ENCODE measurements at places on chromosomes 7 and 10.

DNA sequence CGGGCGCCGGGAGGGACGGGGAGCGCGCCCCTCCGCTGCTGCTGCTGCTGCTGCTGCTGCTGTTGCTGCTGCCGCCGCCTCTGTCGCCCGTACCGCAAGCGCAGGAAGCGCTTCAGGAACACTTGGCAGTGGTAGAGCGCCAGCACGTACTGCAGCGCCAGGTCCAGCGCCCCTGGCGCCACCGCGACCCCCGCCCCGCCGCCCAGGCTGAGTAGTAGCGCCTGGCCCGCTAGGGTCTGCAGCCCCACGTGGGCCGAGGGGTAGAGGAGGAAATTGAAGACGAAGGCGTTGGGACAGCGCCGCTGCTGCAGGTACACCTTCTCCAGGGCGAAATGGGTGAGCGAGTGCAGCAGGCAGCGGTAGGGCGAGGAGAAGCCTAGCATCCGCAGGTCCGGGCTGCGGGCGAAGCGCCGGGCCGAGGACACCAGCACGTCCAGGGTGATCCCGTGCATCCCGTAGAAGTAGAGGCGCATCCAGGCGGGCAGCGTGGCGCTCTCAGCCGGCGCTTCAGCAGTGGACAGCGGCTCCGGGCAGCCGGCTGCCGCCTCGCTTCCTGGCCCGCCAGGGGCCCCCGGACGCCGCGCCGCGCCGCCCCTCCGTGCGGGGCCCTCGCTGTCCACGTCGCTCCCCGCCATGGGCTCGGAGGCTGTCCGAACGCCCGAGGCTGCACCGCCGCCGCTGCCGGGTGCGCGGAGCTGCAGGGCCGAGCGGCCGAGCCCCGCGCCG lies at the start of gene TMEM229A:
Gene TMEM229A, minus strand, starts transcription at position 699 of the 726 bp plus-strand sequence. Its CDS starts 64 bp downstream, at position 635.
- DNase-seq, result peak; percentile 46

DNA sequence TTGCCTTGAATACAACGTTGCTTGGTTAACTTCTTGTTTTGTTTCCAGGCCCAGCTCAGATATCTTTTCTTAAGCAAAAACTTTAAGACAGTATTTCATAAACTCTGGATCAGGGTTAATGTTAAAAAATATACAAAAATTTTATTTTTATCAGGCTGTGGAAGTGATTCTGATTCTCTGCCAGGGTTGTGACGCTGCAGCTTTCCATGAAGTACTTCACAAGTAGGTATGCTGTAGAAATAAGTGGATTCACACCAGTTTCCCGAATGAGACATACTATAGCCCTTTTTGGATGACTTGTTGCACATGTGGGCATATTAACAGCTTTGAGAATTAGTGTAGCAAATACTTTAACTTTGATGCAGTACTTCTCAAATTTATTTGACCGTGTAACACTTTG lies 70.1 kb downstream of the CDK14 start:
- no peak for DNase-seq

- no peak for DNase-seq
Measured at GRCh38 chr7:23471106-23471859, 992 bp upstream of the IGF2BP3 start.

GRCh38 chr10:127034790-127035189 lies 129.6 kb downstream of the DOCK1 start:
- no peak for DNase-seq

- no peak for DNase-seq
Measured at GRCh38 chr10:4136121-4136520, 351.1 kb upstream of the KLF6 start.

DNA sequence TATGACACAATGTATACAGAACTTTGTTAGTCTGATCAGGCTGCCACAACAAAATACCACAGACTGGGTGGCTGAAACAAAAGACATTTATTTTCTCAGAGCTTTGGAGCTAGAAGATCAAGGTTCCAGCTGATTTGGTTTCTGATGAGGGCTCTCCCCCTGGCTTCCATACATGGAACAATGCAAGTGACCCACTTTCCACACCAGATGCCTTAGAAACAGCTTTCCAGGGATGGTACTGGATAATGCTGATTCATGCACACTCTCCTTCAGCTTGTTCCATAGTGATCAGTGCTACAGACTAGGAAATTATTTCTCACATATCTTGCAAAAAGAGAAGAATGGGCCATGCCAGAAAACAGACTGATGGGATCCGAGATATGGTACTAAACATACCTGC lies 1274.9 kb upstream of the SORCS1 start:
- DNase-seq, result no peak

- DNase-seq, result no peak
Measured at GRCh38 chr10:47406548-47406869, 22.4 kb upstream of the ZNF488 start.

GRCh38 chr10:126893841-126894240 lies 11.4 kb upstream of the DOCK1 start:
- no peak for DNase-seq

- no peak for DNase-seq
Measured at GRCh38 chr10:97333601-97334369, 744 bp downstream of the FRAT2 start.

GRCh38 chr7:143393267-143394041 lies 12.3 kb downstream of the ZYX start:
- no peak for DNase-seq

DNA sequence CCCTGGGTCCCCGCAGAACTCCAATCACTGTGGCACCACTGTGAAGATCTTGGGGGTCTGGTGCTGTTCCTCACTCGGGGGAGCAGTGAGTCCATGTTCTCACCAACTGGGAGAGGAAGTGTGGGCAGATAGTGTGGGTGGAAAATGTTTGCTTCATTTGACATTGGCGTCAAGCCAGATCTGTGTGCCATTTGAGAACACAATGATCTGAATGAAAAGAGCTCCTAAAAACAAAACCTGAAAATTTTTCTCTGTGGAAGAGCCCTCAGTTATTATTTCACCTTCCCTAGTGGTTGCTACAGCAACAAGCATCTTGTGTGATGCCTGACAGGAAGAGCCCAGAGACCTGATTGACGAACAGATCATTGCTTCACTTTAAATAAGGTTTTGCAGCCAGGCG lies 125.6 kb downstream of the VIPR2 start:
- peak; percentile 24 for DNase-seq

Measured in NCI-H2029 treated with DMSO at 0.1 percent for 48 hours (cell line).